Fibroblast of gingiva (primary cell): ENCODE measurements at places on chromosomes 13 and 19.

- DNase-seq: no peak
Observed at GRCh38 chr19:31438401-31439269, 89.4 kb upstream of the TSHZ3 start.

GRCh38 chr19:6812612-6813011 lies 40.1 kb downstream of the VAV1 start:
- no peak for DNase-seq

- DNase-seq: peak; percentile 93
Observed at GRCh38 chr13:76937281-76937820, 11.0 kb upstream of the ACOD1 start.

- DNase-seq: peak; percentile 65
Observed at GRCh38 chr13:106570299-106570852, 2.4 kb upstream of the ARGLU1 start.

DNA sequence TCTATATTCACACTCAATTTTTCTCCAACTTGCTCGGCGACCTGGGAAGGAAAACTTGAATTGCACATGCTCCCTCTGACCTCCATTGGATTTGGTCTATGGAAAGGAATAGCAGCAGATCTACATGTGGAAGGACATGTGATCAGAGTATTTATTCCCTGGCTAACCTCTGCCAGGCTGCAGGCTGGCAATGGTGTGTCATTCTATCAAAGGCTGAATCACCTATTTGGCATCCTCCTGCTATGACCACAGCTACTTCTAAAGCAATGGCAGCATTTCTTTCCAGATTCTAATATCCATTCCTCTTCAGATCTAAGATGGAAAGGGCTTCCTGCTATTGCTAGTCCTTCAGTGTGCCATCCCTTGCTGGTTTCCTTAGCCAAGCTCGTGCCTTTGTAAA lies 144.3 kb upstream of the FREM2 start:
- no peak for DNase-seq

DNA sequence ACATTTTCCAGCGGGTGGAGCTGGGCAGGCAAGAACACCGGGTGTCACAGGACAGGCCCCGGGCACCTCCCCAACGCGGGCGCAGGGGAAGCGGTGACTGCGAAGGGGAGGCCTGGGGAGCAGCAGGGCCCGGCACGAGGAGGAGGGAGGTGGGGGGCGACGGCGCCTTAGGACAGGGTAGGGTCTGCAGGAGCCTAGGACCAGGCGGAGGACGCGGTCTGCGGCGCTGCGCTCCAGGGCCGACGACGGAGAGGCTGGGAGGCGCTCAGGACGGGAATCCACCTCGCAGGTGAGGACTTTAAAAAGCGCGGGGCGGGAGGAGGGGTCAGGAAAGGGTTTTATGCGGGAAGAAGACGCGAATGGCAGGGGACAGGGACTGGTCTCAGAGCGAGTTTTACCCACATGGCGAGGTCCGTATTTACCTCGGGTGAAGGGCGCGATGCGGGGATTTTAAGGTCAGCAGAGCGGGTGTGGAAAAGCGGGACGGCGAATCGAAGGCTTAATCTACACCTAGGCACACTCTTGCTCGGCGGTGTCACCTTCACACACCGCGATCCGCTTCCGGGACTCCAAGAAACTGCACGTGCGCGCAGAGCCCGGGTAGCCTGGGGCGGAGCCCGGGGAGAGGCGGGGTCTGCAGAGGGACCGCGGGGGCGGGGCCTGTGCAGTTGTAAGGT lies 13.5 kb downstream of the ERVV-2 start:
- DNase-seq: no peak

DNA sequence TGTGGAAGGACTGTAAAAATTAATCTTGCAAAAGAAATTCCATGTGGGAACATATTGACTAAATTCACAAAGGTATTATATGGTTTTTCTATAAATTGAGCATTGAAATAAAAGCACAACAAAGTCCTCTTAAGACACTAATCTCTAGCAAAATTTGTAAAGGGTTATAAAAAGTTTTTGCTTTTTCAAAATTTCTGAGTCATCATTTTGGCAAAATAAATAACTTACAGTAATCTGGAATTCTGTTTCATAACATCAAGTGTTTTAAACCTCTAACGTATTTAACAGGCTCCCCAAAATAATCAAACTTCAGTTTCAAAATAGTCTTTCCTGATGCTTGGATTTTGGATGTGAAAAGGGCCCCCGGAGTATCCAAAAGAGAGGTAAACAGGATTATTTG lies 26.0 kb downstream of the MED4 start:
- no peak for DNase-seq

DNA sequence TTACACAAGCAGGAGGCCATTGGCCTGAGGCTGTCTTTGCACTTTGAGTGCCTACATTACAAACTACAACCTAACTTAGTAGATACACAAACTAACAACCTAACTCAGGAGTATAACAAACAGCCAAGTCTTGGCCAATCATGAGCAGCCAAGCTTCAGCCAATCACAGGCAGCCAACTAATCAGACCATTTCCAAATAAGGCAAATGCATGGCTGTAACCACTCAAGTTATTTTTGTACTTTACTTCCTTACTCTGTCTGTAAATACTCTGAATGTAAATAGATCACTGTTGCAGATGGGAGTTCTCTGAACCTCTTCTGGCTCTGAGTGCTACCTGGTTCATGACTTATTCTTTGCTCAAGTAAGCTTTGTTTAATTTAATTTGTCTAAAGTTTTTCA lies 748.1 kb upstream of the SGCG start:
- DNase-seq: no peak

DNA sequence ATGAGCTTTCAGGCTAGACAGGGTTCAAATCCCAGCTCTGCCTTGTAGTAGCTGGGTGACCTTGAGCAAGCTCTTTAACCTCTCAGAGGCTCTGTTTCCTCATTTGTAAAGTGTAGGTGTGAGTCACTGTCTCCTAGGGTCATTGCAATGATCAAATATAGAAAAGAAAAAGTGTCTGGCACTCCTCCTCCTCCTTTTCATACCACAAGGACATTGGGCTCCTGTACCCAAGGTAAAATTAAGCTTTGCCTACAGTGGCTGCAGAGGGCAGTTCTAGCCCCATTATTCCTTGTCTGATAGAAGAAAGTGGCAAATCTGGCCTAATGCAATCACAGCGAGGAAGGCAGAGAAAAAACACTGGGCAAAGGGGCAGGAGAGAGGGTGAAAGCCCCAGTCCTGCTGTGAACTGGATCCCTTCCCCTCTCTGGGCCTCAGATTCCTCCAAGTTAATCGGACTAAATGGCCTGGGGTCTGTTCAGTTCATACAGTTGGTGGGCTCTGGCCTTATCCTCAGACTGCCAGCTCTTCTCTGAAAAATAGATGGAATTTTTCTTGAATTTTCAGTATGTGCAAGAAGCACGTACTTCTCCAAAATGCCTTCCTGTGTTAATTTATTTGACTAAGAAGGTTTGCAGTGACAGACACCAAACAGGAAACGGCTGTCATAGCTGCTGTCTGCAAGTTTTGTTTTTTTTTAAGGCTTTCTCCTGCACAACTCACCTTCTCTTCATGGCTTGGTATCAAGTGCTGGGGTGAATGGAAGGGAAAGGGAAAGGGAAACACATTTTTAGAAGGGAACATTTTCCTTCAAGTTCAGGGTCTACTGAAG lies 35.3 kb downstream of the RGCC start:
- no peak for DNase-seq

GRCh38 chr13:102771298-102772041 lies 2.1 kb downstream of the TEX30 start:
- DNase-seq: no peak

DNA sequence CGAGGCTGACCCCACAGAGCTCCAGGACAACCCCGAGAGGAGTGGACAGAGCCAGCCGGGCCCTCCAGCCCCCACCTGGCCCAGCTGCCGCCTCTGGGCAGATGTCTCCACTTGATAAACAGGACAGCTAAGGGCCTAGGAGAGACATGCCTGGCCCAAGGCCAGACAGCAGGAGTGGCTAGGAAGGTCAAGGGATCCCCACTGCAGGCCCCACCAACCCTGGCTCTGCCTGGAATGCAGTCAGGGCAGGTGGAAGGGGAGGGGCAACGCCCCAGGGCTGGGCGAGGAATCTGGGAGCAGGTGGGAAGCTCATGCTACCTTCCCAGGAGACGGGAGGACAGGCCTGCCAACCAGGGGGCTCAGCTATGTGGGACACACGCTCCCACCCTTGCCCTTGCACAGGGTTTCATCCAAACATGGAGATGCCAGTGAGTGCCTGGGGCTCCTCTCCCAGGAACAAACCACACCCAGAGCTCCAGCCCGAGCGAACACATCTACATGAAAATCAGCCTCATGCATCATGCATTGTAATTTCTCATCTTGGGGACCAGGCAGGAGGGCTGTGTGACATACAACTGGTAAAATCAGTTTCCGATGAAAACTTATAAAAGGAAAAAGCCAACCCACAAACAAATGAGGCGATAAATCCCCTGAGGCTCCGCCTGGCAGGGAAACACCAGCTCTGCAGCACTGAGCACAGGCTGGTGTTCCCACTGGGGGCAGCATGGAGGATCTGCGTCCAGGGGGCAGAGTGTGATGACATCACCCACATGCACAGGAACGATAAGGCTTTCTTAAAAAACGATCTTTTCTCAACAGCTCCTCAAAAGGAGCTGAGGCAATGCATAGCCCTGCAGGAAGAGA lies 25.0 kb downstream of the SH3GL1 start:
- DNase-seq: peak; percentile 90
